ENCODE measurements at places on chromosomes 12 and 14.

DNA sequence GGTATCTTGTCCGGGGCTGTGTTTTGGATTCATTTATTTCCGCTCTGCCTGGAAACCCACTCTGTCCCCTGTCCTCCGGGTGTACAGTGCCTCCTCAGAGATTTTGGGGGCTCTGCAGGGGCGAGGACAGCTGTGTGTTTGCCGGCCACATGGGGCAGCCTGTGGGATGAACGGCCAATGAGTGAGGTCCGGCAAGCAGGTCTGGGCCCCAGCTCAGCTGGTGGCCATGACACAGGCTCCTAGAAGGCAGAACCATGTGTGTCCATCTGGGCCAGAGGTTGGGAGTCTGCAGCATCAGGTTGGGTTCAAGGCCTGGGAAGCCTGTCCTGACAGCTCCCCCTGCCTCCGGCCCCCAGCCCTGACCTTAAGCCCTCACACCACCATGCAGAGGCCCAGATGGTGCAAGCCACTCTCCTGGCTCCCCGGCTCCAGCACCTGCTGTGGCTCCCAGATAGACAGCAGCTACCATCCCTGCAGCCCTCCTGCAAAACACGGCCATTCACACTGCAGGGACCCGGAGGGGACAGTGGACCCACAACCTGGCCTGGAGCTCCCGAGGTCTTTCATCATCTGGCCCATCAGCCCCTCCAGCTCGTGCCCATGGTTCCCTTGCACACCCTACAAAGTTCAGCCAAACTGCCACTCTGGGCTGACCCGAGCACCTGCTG lies 220.1 kb upstream of the C14orf180 start:
- no peak for DNase-seq

- DNase-seq, result peak; percentile 38
These were observed 59.3 kb downstream of the DNAI7 start for GRCh38 chr12:25135531-25136154.

GRCh38 chr14:68506645-68507419 lies 286.0 kb downstream of the ZFP36L1 start:
- no peak for DNase-seq

GRCh38 chr12:124927201-124928094 lies 13.0 kb upstream of the UBC start:
- peak; percentile 89 for DNase-seq

GRCh38 chr12:123108682-123109066 lies 42.2 kb downstream of the PITPNM2 start:
- no peak for DNase-seq

- DNase-seq, result peak; percentile 18
These were observed 1936.8 kb upstream of the SEL1L start for GRCh38 chr14:83470466-83470865.

- no peak for DNase-seq
These were observed 321.9 kb downstream of the SYT1 start for GRCh38 chr12:79186506-79186905.

GRCh38 chr14:34252227-34252626 lies 209.8 kb downstream of the SPTSSA start:
- no peak for DNase-seq

DNA sequence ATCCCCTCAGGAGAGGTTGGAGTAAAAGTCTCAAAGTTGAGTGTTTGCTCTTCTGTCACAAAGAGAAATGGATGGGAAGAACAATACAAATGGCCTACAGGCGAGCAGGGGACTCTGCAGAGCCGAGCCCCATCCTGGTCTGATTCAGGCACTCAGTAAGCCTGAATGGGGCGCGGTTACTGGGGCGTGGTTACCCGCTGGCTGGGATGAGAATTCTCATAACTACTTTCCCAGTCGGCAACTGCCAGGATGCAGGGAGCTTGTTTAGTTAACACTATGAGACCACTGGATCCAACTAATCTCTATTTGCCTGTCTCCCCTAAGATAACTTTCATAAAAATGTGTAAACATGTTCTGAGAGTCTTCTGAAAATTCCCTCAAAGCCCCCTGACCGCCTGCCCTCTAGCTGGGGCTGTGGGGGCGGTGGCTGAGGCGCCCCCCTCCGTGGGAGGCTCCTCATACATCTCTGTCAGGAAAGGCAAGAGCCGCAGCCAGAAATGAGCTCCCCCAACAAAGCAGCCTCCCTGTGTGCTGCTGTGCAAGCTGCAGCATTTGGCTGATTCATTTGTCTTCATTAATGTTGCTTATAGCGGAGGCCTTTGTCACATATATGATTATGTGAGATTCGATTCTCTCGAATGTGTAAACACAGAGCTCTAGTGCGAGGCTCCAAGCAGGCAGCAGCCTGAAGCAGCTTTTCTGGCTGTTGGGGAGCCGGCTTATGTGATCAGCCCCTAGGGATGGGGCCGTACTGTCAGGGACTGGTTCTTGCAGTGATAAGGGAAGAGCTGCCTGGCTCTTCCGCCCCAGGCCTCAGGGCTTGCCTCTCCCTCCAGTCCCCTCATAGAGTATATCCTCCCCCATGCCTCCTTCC lies 126.1 kb upstream of the ARHGAP5 start:
- no peak for DNase-seq

- DNase-seq, result no peak
These were observed 904.4 kb downstream of the GALC start for GRCh38 chr14:87088588-87088987.

- no peak for DNase-seq
These were observed 28.4 kb downstream of the TSPAN8 start for GRCh38 chr12:71129364-71129763.

GRCh38 chr12:103399986-103400385 lies 95.8 kb downstream of the C12orf42 start:
- peak; percentile 47 for DNase-seq

DNA sequence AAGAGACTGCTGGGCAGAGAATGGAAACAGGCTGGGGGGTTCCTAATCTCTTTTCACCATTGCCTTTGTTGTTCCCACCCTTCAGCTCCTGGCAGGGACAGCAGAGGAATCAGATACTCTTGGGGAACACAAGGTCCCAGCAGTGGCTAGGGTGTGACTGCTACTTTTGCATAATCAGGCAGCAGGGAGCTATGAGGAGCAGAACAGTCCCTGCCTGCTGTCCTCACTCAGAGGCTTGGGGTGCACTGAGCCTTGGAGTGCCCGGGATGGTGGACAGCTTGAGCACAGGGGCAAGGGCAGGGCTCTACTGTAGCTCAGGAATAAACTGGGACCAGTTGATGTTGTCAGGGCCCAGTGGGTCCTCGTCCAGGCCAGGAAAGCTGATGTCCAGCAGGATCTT lies 1.5 kb upstream of the TEX52 start:
- no peak for DNase-seq

DNA sequence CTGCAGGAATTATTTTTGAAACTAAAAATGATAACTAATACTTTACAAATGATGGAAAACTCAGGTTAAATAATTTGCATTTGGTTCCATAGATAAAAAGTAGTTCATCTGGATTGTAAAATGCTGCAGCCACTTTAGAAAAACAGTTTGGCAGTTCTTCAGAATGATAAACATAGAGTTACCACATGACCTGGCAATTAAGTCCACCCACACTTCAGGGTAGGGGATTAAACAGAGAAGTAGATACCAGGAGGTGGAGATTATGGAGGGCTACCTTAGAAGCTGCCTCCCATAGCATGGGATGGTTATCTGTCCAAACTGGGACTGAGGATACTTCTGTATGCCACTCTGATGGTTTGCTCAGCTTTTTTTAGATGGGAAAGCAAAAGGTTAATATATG lies 22.2 kb downstream of the ARF6 start:
- no peak for DNase-seq

DNA sequence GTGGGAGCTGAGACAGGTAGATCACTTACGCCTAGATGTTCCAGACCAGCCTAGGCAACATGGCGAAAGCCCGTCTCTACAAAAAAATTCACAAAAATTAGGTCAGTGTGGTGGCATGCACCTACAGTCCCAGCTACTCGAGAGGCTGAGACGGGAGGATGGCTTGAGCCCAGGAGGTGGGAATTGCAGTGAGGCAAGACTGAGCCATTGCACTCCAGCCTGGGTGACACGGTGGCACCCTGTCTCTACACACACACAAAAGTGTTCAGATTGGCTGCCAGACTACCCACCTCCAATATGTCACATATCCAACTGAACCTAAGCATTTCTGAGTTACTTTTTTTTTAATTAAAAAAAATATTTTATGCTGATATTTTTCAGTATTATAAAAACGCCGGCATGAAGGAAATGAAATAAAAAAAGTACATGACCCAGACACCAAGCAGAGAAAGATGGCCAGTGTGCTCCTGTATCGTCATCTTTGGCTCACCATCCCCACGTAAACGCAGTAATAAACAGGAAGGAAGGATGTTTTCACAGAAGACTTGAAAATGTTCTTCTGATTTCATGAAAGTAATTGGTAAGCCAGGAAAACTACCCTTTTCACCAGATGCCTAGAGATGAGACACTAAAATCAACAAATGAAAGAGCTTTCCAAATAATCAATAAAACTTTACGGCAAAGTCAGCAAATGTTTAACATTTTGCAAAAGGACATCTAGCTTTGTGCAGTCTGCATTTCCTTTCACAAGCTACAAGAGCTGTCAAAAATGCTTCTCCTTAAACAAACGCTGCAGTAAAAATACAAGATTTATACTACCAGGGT lies 26.4 kb downstream of the CDC42BPB start:
- DNase-seq, result no peak

GRCh38 chr12:52032446-52032803 lies 18.8 kb upstream of the NR4A1 start:
- no peak for DNase-seq

DNA sequence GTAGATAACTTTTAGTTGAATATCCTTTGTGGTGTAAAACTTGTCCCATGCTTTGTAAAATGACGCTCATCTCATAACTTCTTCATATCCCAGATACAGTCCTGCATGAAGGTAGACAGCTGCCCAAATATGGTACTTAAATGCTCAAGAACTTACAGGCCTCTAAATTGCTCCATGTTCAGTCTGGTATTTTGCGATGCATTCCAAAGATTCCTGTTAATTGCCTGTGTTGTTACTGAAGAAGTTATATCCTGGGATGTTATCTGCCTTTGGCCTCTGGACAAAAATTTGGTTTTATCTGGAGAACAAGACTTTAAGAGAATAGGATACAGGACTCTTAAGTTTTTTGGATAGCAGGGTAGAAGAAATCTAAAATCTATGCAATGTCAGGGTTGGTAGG lies 473.0 kb downstream of the PCNX1 start:
- no peak for DNase-seq

- peak; percentile 77 for DNase-seq
These were observed 903 bp downstream of the PARPBP start for GRCh38 chr12:102120886-102121285.

GRCh38 chr14:102374264-102374663 lies 11.5 kb downstream of the TECPR2 start:
- no peak for DNase-seq

- DNase-seq, result peak; percentile 74
These were observed 105.1 kb downstream of the PRIMA1 start for GRCh38 chr14:93683226-93683625.

DNA sequence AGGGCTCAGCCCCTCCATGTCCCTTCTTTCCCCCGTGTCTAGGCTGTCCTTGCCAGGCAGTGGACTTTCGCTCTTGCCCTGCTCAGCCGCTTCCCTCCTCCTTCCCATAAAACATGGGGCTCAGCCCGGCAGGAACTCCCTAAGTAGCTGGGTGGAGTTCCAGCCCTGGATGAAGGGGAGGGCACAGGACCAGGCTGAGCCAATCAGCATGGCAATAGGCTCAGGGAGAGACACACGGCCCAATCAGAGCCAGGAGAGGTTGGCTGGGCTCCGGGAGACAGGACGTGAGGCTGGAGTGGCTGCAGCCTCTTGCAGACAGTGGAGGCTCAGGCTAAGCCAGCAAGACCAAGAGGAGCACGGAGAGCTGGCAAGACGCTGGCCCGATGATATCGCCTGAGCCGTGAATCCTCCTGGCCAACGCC lies 54.3 kb downstream of the GALNT9 start:
- peak; percentile 40 for DNase-seq

DNA sequence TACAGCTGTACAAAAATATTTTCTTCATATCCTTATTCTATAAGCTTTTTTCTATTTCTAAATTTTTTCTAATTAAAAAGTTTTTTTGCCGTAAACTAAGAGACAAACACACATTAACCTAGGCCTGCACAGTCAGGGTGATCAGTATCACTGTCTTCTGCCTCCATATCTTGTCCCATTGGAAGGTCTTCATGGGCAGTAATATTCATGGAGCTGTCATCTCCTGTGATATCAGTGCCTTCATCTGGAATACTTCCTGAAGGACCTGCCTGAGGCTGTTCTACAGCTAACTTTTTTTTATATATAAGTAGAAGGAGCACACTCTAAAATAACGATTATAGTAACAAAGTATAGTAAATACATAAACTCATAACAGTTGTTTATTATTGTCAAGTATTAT lies 17.8 kb downstream of the USP15 start:
- DNase-seq, result no peak

DNA sequence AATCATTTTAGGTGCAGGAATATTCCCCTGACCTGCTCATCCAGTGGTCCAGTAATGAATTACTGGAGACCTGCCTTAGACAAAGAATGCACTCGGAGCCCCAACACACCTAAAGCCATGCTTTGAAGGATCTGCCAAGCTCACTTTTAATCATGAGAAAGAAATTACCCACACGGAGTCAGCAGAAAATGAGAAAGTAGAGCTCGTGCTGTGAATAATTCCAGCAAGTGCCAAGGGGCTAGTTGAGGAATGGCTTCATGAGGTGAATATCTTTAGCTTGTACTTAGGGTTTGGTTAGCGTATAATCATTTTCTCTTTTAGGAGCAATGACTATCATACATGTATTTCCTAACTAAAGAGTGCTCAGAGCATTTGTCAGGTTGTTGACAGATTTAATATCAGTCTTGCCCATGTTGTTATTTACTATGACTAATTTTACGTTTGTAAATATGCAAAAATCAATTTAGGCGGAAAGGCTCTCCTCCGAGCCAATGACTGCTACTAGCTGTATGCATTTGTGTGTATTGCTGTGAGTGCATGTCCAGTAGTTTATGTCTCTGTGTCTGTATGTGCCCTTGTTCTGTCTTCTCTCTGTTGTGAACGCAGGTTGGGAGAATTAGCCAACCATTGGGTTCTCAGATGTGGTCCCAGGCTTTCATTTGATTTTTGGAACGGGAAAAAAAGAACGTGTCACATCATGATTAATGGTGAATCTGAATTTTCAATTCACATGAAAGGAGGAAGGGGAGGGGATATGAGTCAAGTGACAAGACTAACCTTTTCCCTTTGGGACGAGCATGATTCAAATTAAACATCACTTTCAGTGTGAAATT lies 98.4 kb downstream of the RMST start:
- no peak for DNase-seq

All from NB4 (cell line).